ENCODE measurements at places on chromosomes 1 and 21.

- no peak for DNase-seq
Observed at GRCh38 chr1:31239653-31240241, at the start of gene NKAIN1. Gene NKAIN1, minus strand, starts transcription at chr1:31239887. Its CDS starts 340 bp downstream, at chr1:31239547.

DNA sequence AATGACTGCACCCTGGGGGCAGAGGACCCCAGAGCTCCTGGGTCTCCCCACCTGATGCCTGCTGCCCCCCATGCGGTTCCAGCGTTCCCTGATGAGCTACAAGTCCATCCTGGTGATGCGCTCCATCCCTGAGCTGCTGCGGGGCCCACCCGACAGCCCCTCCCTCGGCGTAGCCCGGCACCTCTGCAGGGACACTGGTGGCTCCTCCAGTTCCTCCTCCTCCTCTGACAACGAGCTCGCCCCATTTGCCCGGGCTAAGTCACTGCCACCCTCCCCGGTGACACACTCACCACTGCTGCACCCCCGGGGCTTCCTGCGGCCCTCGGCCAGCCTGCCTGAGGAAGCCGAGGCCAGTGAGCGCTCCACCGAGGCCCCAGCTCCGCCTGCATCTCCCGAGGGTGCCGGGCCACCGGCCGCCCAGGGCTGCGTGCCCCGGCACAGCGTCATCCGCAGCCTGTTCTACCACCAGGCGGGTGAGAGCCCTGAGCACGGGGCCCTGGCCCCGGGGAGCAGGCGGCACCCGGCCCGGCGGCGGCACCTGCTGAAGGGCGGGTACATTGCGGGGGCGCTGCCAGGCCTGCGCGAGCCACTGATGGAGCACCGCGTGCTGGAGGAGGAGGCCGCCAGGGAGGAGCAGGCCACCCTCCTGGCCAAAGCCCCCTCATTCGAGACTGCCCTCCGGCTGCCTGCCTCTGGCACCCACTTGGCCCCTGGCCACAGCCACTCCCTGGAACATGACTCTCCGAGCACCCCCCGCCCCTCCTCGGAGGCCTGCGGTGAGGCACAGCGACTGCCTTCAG lies 35.5 kb downstream of the TRIM11 start:
- DNase-seq = no peak

DNA sequence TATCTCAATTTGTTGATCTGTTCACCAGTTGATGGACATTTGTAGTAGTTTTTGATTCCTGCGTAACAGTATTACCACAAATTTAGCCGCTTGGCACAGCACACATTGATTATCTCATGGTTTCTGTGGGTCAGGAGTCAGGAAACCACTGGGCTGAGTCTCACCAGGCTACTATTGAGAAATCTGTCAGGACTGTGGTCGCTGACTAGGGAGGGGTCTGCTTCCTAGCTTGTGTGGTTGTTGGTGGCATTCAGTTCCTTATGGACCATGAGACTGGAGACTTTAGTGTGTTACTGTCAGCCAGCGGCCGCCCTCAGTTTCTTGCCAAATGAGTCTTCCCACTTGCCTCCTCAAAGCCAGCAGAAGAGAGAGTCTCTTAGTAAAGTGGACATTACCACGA lies 9.8 kb downstream of the PEX14 start:
- no peak for DNase-seq

GRCh38 chr21:18991846-18992245 lies 588.3 kb upstream of the TMPRSS15 start:
- DNase-seq = no peak

DNA sequence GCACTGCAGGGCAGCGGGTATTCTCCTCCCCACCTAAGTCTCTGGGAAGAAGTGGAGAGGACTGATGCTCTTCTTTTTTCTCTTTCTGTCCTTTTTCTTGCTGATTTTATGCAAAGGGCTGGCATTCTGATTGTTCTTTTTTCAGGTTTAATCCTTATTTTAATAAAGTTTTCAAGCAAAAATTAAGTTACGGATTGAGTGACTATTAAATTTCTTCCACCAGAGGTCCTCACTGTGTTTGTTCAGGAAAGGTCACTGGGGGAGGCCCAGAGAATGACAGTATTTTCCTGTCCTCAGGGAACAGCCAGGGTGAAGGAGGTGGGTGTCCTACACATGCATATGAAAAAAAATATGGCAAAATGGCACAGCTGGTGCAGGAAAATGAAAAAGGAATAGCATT lies 4.4 kb upstream of the ELF3 start:
- no peak for DNase-seq

- no peak for DNase-seq
Observed at GRCh38 chr1:113459279-113459678, 69.0 kb downstream of the MAGI3 start.

GRCh38 chr1:155324717-155325602 lies 4.3 kb downstream of the RUSC1 start:
- no peak for DNase-seq

DNA sequence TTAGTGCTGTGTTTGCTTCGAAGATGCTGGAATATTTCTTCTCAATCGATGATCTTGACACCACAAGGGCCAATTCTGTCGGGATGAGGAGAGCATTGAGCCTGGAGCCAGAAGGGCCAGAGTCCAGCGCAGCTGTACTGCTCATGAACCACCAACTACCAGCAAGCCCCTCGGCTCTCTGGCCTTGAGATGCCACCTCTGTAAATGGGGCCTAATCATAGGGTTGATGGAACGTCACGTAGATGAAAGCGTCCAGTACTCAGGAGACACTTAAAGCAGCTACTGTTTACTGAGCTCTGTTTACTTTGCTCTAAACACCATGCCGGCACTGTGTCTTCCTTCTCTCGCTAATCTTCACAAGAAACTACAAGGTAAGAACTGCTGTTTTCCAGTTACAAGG lies 26.3 kb downstream of the CCDC185 start:
- DNase-seq = no peak

- DNase-seq = no peak
Observed at GRCh38 chr1:230415405-230416132, 10.6 kb downstream of the PGBD5 start.

DNA sequence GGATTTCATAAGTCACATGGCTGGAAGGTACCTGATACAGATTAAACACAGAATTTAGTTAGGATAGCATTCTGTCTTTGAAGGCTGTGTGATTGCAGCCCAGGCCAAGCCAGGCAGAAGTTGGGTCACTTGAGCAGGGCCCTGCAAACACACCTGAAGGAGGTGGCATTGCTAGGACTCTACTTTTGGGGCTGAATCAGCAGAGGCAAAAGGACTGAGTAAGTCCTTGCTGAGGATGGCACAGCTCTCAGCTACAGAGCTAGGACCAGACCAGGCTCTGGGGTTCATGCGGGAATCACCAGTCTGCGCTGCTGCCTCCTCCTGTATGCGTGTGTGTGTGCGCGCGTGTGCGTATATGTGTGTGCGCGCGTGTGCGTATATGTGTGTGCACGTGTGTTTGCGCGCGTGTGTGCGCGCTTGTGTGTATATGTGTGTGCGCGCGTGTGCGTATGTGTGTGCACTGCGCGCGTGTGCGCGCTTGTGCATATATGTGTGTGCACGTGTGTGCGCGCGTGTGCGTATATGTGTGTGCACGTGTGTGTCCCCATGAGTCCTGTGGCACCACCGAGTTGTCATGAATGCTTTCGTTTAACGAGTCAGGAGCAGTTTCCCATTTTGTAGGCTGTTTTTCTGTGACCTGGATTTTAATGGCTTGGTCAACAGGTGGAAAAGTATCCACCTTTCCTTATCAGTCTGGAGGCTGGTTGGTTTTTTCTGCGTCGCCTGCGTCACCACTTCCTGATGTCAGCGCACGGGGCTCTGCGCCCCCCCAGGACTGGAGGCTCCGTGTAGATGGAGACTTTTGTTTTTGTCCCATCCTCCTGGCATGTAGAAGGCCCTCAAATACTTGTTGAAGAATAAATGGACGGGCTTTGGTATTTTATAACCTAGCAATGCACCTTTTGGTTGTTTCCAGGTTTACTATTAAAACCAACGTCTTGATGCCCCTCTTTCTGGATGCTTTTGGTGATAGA lies 34.7 kb downstream of the ADARB1 start:
- DNase-seq = no peak

- DNase-seq = no peak
Observed at GRCh38 chr1:162367073-162367472, 9.6 kb downstream of the SPATA46 start.

DNA sequence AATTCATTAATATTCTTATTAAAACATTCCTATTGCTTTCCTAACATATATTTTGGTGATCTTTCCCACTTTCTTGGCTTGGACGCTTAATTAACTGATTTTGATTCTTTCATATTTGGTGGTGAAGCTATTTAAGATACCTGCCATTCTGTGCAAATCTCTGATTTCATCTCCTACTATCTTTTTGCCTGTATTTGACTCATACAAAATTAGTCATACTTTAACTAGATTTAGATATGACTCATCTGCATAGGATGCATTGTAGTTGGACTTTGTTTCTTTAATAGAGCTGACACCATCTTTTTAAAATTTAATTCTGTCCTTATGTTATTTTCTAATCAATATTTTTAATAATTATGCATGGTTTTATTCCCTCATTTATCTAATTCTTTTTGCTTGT lies 93.8 kb upstream of the PLPPR4 start:
- no peak for DNase-seq

DNA sequence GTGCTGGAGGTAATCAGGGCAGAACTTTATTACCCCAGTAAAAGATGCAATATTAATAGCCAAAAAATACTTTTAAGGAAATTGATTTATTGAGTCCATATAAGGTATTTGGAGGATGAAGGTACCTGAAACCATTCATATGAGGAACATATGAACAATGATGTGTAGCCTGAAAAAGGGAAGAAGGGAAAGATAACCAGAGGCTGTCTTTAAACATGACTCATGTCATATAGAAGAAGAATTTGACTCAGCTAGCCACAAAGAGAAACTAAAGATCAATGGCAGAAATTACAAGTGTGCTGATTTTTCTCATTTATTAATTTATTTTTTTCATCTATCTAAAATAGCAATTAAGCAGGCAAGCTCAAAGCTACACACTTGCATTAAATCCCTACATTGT lies 136.2 kb upstream of the DUSP10 start:
- DNase-seq = no peak

DNA sequence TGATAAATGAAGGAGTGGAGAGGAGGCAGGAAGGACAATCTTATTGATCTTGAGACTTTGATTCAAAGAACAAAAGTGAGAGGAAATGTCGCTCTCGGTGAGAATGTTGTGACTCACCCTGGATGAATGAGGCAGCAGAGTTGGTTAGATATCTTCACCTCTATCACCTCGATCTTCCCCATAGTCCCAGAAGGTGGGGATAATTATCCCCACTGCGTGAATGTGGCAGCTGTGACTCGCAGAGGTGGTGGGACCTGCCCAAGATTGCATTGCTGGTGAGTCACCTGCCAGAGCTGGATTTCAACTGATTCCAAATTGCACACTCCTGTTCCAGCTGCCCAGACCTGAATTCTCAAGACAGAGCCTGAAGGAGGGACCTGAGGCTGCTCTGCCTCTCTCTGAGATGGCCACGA lies 105.0 kb downstream of the MATN1 start:
- no peak for DNase-seq

DNA sequence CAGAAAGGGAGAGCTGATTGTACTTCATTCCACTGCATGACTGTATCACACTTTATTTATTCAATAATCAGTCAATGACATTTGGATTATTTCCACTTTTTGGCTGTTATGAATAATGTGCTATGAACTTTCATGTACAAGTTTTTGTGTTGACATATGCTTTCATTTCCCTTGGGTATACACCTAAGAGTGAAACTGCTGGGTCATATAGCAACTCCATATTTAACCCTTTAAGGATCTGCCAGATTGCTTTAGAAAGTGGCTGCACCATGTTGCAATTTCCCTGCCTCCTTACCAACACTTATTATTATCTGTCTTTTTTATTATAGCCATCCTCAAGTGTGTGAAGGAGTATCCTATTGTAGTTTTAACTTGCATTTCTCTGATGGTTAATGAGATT lies 108.8 kb upstream of the KCNK1 start:
- DNase-seq = no peak

DNA sequence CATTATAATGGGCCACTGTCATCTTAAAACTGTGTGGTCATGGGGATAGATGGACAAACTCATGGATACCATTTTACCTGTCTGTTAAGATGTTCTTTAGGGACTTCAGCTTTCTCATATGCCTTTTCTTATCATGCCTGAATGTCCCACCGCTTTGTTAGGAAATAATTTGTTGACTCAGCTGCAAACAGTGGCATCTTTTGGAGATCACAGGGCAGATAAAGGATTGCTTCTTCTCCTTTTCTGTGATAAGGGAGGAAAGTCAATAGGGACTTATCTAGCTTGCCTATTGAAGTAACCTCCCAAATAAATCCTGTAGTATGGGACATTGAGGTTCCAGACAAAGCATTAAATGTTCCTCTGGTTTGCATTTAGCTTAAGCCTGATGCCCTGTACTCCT lies 79.8 kb upstream of the KIAA0040 start:
- DNase-seq = no peak

GRCh38 chr1:218531936-218532335 lies 186.8 kb downstream of the TGFB2 start:
- DNase-seq = no peak

DNA sequence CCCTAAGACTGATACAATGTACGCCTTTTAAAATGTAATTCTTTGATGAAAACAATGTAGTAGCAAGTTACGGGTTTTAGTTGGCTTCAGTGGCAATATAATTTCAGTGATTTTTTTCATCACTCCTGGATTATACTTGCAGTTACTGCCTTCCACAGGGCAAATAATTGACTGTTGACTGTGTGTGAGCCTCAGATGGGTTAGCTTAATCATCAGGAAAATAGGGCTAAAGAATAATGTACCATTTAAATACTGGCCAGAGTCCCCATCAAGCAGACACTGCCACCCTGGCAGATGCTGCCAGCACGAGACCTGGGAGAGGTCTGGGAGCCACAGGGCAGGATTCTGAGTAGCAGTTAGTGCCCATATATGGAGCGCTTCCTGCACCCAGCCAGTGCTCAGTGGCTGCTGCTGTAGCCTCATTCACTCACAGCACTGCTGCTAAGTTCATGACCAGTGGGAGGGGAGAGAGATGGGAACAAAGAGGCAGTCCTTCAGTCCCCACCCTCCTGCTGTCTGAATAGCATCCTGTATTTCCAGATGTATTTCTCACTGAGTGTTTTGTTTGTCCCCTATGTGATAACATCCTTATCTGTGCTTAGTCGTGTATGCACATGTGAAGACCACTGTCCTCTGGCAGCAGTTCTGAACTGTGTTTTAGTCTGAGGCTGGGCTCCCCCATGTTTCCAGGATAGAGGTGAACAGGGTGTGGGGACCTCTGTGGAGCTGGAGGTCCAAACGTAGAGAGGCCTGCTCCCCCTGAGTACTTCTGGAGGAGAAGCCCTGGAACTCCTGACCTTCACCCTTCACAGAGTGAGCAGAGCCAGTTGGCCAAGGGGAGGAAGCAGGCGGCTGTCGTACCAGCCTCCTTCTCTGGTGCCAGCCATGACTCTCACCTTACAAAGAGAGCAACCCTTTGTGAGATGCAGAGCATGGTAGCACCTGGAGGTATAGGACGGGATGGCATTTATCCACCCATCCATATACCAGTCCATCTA lies 80.4 kb downstream of the ADARB1 start:
- DNase-seq = no peak

DNA sequence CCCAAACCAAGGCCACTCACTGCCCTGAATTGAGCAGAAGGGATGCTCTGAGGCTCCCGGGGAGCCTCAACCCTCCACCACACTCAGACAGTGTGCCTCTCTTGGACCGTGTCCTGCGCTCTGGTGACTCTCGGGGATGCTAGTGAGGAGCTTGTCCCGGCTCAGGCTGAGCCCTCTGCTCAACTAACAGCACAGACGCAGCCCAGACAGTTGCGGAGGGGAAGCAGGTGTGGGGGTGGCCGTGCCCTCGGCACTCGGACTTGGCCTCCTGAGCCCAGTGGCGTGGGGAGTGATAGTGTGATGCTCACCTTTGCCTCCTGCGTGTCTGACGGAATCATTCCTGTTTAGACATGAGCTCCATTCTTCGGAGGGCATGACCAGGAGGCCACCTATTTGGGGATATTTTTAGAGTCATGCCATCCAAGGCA lies 15.4 kb upstream of the SLC19A1 start:
- no peak for DNase-seq

Data from stimulated activated CD8-positive, alpha-beta memory T cell treated with anti-CD3 and anti-CD28 coated beads, Interleukin-15, amount 100 ng/mL, for 4 hours (primary cell).